ENCODE measurements at places on chromosomes 3 and 15. TPM values are rescaled to one million over a fixed set of nuclear protein-coding genes. Genes with fewer than 3 reads are reported as not detected.

DNA sequence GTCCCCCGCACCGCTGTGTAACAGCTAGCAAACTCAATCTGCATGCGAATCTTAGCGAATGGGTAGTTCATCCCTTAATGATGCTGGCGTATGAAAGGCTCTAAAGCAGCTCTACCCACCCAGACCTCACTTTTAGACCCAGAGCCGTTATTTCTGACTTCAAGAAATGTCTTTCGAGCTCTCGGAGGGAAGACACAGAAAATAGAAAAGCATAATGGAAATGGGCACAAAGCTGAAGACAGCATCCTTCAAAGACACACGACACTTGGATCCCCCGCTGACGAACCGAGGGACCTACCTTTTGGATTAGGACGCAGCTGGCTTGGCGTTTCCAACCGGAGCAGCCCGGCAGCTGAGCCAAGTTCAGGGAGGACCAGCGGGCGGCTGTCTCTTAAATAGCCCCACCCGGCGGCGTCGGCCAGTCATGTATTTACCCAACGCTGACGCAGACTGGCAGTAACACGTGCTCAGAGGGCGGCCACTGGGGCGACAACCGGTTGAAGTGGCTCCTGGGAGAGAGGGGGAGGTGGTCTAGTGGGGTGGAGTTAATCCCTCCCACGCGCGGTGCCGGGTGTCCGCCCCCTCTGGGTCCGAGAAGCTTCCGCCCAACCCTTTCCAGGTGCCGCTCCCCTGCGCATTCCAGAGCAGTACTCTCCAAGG is 1.5 kb downstream of the CCK start:
- no peak overlapping the region for H3K4me3 ChIP-seq
- no peak overlapping the region for H3K27ac ChIP-seq

DNA sequence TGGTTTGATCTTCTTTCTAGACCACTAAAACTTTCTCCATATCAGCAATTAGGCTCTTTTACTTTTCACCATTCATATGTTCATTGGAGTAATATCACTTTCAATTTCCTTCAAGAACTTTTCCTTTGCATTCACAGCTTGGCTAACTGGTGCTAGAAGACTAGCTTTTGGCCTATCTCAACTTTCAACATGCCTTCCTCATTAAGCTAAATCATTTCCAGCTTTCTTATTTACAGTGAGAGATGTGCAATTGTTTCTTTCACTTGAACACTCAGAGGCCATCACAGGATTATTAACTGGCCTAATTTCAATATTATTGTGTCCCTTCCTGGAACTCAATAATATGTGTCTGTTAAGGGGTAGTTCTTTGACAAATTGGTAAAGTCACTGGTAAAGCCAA is 42.8 kb upstream of the PLOD2 start:
- no peaks in the 10 kb centered on the region for H3K4me1 ChIP-seq
- DNase-seq: no peak
- H3K36me3 ChIP-seq: peaks cover 12% of the 10 kb centered on the region

DNA sequence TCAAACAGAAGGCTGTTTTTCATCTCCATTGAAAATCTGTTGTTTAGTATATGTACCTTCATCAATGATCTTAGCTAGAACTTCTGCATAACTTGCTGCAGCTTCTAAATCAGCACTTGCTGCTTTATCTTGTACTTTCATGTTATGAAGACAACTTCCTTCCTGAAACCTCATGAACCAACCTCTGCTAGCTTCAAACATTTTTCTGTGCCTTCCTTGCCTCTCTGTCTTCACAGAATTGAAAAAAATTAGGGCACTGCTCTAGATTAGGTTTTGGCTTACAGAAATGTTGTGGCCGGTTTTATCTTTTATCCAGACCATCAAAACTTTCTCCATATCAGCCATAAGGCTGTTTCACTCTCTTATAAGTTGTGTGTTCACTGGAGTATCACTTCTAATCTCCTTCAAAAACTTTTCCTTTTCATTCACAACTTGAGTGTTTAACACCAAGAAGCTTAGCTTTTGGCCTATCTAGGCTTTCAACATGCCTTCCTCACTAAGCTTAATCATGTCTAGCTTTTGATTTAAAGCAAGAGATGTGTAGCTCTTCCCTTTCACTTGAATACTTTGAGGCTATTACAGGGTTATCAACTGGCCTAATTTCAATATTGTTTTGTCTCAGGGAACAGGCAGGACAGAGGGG is 78.6 kb downstream of the IGSF11 start:
- no peak overlapping the region for H3K27ac ChIP-seq
- no peak overlapping the region for H3K4me3 ChIP-seq
- H3K27me3 ChIP-seq: no peaks in the 10 kb centered on the region

GRCh38 chr15:24745290-24745689 is 69.7 kb downstream of the NPAP1 start:
- no peaks in the 10 kb centered on the region for H3K27me3 ChIP-seq
- H3K4me1 ChIP-seq: no peaks in the 10 kb centered on the region
- H3K4me3 ChIP-seq: no peak overlapping the region
- no peak overlapping the region for H3K27ac ChIP-seq

DNA sequence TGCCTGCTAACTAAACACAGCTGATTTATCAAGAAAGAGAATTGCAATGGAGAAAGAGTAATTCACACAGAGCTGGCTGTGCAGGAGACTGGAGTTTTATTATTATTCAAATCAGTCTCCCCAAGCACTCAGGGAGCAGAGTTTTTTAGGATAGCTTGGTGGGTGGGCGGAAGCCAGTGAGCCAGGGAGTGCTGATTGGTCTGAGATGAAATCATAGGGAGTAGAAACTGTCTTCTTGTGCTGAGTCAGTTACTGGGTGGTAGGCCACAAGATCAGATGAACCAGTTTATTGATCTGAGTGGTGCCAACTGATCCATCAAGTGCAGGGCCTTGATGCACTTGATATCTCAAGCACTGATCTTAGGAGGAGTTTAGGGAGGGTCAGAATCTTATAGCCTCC is 891.9 kb upstream of the CADM2 start:
- no peak overlapping the region for H3K4me3 ChIP-seq
- no peaks in the 10 kb centered on the region for H3K36me3 ChIP-seq
- DNase-seq: no peak
- H3K4me1 ChIP-seq: no peaks in the 10 kb centered on the region

DNA sequence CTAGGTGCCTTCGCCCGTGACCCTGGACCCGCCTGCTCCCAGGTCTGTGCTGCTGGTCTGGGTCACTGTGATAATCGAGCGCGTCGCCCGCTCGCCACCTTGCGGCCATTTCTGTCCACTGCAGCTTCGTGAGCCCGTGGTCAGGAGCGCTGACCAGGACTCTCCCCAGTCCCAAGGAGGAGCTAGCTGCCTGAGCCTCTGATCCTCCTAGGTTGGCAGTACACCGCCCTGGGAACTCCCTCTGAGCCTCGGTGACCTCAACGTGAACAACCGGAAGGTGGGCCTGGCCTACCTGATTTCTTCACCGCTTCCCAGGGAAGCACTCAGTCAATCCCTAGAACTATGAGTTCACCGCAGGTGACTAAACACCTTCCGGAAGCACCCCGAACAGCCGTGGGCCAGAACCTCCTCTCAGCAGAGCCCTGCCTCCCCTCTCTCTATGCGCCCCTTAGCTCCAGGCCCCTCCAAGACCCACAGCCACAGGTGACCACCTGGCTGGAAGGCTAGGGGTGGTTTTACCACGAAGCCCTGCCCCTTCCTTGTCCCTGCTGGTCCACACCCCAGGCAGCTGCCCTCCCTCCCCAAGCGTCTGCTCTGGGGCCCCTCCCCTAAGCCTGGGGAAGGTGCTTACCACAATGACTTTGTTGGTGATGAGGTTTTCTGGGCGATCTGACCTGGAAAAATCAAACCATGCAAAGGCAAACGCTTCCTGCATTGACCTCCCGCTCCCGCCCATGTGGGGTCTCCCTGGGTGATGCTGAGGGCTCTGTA is 9.7 kb downstream of the PLA2G4D start:
- H3K36me3 ChIP-seq: no peaks in the 10 kb centered on the region
- H3K4me3 ChIP-seq: no peak overlapping the region
- H3K4me1 ChIP-seq: no peaks in the 10 kb centered on the region
- peaks cover 2% of the 10 kb centered on the region for H3K27me3 ChIP-seq
- no peak overlapping the region for H3K27ac ChIP-seq

GRCh38 chr3:186697510-186697909 is 19.6 kb upstream of the KNG1 start:
- H3K4me3 ChIP-seq: no peak overlapping the region
- peak overlapping the region; percentile 25 for H3K27ac ChIP-seq
- no peaks in the 10 kb centered on the region for H3K36me3 ChIP-seq
- no peaks in the 10 kb centered on the region for H3K27me3 ChIP-seq

TADA3 gene
- total RNA-seq: 48.7 TPM

NDN gene
- total RNA-seq: 107 TPM
